ENCODE measurements at places on chromosomes 5 and 9.

GRCh38 chr5:180467028-180467975 is 26.9 kb upstream of the CNOT6 start:
- DNase-seq = no peak

- no peak for DNase-seq
Measured at GRCh38 chr9:127262602-127263001, 2.0 kb upstream of the GARNL3 start.

- no peak for DNase-seq
Measured at GRCh38 chr9:124263800-124264426, 6.2 kb downstream of the NEK6 start.

GRCh38 chr9:130588416-130588815 is 9.0 kb downstream of the FUBP3 start:
- no peak for DNase-seq

GRCh38 chr9:138024131-138024530 is 146.5 kb downstream of the CACNA1B start:
- no peak for DNase-seq

GRCh38 chr5:31244921-31245320 is 51.4 kb downstream of the CDH6 start:
- DNase-seq = no peak

GRCh38 chr5:181043285-181044092 is 3.4 kb downstream of the BTNL9 start:
- no peak for DNase-seq

DNA sequence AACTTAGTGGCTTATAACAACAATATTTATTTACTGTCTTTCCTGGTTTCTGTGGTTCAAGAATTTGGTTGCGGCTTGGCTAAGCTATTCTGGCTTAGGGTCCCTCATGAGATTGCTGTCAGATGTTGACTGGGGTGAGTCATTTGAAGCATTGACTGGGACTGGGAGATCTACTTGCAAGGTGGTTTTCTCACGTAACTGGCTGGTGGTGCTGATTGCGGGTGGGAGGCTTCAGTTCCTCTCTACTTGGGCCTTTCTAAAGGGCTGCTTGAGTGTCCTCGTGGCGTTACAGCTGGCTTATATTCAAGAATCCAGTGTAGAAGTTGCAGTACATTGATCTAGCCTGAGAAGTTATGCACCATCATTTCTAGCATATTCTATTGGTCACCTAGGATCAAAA is 218.5 kb upstream of the ELAVL2 start:
- DNase-seq = no peak

GRCh38 chr5:162939991-162940390 is 497.4 kb upstream of the CCNG1 start:
- DNase-seq = no peak

- no peak for DNase-seq
Measured at GRCh38 chr5:82720213-82721086, 356.7 kb downstream of the TMEM167A start.

GRCh38 chr5:116032094-116032517 is at the start of gene ARL14EPL:
Gene ARL14EPL, plus strand, starts transcription at chr5:116032472. Its CDS starts 18,994 bp downstream, at chr5:116051466.
- no peak for DNase-seq

DNA sequence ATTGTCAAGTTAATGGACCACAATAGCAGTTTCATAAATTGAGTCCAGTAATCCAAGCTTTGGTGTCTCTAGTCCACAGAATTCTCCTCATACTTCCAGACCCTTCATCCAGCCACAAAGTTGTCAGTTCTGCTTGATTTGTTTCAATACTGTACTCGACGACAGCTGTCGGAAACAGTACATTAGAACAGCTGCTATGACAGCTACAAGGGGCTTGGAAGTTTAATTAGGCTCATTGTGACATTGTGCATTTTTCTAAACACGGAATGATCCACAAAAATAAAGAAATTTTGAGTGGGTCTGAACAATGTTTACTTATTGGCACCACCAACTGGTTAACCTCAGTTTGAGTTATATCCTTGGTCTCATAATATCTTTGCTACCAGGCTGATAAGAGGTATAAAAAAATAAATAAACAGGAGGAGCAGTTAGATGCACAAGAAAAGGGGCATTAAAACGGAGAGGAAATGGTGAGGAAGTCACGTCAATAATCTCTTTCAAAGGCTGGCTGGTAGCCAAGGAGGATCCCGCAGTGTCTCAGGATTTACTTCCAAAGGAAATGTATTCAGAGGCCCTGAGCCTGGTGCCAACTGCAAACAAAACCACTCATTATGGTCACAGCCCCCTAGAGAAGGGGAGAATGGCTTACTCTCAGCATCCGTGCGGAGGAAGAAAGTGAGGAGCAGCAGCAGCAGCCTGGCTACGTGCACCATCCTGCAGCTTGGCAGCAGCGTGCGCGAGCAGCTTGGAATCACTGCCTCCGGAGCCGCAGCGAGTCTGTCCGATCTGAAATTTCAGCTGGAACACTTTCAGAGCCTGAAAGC is 933.8 kb upstream of the DMAC1 start:
- DNase-seq = no peak

DNA sequence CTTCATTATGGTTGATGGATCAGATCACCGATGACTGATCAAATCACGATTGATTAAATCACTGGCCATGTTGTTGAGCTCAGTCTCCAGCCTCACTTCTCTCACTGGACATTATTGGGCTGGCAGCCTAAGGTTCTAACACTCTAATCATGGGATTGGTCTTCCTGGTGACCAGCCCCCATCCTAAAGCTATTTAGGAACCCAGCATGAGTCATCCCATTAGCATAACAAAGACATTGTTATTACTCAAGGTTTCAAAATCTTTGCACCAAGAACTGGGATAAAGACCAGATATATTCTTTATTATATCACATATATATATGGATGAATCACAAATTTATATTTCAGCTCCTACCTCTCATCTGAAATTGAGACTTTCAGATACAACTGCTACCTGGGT is 272.1 kb upstream of the IL12B start:
- no peak for DNase-seq

DNA sequence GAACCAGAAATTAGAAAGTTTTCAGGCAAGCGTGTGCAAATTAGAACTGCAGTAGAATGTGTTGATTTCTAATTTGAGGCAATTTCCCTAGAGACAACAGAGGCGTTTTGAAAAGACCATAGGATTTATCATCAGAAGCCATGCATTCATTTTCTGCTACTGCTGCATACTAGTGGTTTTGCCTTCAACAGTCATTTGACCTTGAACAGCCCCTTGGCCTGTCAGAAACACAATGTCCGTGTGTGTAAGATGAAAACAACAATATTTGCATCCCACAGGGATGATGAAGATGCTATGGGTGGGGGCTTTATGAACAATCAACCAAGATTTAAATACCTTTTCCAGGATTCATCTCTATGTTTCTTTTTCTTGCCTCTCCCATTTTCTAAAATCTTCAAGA is 73.7 kb downstream of the PDE4D start:
- DNase-seq = no peak

- DNase-seq = no peak
Measured at GRCh38 chr5:170632266-170632984, 128.6 kb downstream of the KCNIP1 start.

GRCh38 chr5:180316586-180316985 is 24.7 kb upstream of the MAPK9 start:
- no peak for DNase-seq

DNA sequence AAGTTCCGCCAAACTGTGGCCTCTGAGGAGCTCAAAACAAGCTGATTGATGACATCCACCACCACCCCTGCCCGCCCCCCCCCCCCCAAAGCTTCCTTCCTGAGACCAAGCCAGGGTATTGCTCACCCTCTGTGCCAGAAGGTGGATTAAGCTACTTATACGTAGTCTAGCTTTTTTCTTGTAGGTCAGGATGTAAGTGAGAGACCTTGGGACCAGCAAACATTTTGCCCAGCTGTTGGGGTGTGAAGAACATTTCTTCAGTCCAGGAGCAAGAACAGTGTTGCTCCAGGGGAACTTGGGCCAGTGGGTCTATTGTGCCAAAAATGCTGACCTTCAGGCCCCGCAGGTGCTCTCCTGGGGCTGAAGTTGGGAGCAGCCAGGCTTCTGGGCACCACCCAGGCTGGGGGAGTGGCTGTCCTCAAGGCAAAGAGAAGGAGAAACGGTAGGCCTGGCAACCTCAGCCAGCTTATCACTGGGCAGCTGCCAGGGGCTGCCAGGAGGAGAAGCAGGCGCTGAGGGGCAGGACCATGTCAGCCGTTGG is 18.0 kb downstream of the NEURL1B start:
- DNase-seq = no peak

GRCh38 chr5:139638090-139638735 is 9.9 kb upstream of the CXXC5 start:
- peak; percentile 33 for DNase-seq

GRCh38 chr9:130746434-130747212 is 53.0 kb downstream of the EXOSC2 start:
- DNase-seq = no peak

- DNase-seq = no peak
Measured at GRCh38 chr5:167798448-167798847, 493.0 kb upstream of the WWC1 start.

GRCh38 chr9:82781921-82782392 is 281.0 kb downstream of the RASEF start:
- no peak for DNase-seq

- no peak for DNase-seq
Measured at GRCh38 chr5:128782446-128782845, 182.8 kb upstream of the SLC27A6 start.

Data from activated naive CD8-positive, alpha-beta T cell treated with anti-CD3 and anti-CD28 coated beads, Interleukin-2, amount 10 ng/mL, durations not matched to agents 7 days and 5 days (primary cell).